ENCODE measurements at places on chromosomes 16 and 17.

GRCh38 chr17:50539762-50540559 lies 7.0 kb upstream of the SPATA20 start:
- DNase-seq: peak; percentile 46

- DNase-seq: no peak
These were observed 531.4 kb downstream of the CDH11 start for GRCh38 chr16:64590513-64590912.

- DNase-seq: no peak
These were observed 767 bp downstream of the MEOX1 start for GRCh38 chr17:43660816-43661493.

- DNase-seq: no peak
These were observed 13.0 kb downstream of the KSR1 start for GRCh38 chr17:27469256-27469655.

DNA sequence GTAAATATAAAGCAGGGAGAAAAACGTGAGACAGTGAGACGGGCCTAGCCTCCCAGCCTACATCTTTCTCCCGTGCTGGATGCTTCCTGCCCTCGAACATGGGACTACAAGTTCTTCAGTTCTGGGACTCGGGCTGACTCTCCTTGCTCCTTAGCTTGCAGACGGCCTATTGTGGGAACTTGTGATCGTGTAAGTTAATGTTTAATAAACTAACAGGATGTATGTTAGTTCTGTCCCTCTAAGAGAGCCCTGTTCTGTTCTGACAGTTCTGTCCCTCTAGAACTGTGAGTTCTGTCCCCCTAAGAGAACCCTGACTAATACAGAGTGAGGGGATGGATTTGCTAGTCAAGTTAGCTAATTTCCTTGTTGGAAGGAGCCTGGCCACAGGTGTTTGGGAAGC lies 16.7 kb upstream of the MYH10 start:
- DNase-seq: no peak

GRCh38 chr17:40450175-40450574 lies 6.9 kb downstream of the IGFBP4 start:
- no peak for DNase-seq

- no peak for DNase-seq
These were observed 693.3 kb downstream of the CDH11 start for GRCh38 chr16:64428463-64429113.

DNA sequence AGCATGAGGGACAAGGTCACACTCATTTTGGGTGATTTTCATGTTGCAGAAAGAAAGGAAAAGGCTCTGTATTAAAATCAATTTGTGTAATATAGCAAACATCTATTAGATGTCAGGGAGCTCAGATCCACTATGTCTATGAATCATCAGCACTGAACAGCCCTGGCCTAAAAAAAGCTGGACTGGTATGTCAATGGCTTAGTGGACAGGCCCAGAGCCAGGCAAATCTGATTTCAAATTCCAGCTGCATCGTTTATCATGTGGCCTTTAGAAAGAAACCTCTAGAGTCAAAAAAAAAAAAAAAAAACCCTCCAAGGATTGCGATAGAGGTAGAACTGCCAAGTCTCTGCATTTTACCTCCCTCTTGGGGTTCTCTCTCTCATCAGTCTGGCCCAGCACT lies 5.4 kb downstream of the GAS7 start:
- DNase-seq: no peak

GRCh38 chr16:85173146-85173980 lies 61.1 kb upstream of the CIBAR2 start:
- DNase-seq: no peak

GRCh38 chr17:35630530-35631148 lies 43.5 kb downstream of the AP2B1 start:
- no peak for DNase-seq

DNA sequence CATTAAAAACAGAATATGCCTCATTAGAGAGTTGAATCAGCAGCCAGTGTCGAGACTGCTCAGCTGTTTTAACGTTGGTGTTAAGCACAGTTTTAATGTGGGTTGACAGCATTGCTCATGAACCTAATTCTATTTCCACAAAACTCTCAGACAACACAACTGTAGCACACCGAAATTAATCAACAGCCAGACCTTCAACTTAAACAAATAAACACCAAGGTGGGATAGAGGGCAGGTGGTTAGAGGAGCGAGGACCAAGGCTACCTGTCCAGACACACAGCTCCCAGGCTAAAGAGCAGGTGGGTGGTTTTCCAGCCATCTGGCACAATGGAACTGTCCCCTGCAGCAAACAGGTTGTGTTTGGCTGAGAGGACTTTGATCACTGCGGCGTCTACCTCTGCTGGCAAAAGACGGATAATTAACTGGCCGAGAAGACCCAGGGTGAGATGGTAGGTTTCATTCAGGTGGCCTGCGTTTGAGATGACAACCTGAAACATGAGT lies 69.6 kb upstream of the ATP2A3 start:
- no peak for DNase-seq

- DNase-seq: no peak
These were observed 599 bp downstream of the RNF112 start for GRCh38 chr17:19411631-19412030.

DNA sequence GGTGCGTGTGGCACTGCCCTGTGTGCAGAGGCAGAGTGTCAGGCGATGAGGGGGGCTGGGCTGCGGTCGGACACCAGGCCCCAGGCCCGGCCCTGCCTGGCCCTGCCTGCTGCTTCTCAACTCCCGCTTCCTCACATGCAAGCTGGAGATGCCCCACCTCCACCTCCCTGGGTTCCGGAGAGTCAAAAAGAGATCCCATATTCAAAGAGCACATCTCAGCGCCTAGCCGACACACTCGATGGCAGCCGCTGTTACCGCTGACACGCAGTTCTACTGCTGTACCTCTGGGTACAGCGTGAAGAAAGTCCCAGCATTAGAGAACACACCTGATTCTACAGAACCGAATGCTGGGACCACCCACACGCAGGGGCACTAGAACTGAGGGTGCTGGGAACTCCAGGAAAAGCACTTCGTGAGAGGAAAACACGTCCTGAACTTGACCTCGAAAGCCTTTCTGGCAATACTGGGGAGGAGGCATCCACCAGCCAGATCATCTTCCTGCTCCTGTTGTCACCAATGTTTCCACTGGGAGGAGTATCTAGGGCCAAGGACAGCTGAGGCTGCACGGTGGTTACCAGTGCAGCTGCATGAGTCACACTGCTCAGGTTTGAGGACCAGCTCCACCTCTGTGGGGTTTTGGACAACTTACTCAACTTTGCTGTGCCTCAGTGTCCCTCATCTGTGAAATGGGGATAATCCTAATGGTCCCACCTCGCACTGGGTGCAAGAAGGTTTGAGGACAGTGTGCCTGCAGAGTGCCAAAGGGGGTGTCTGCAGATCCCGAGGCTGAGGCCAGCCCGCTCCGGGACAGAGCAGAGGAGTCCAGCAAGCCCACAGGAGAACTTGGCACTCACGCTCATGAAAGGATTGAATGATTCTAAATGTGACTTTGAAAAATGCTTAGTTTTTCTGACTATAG lies 100.4 kb upstream of the DNAH17 start:
- DNase-seq: no peak

DNA sequence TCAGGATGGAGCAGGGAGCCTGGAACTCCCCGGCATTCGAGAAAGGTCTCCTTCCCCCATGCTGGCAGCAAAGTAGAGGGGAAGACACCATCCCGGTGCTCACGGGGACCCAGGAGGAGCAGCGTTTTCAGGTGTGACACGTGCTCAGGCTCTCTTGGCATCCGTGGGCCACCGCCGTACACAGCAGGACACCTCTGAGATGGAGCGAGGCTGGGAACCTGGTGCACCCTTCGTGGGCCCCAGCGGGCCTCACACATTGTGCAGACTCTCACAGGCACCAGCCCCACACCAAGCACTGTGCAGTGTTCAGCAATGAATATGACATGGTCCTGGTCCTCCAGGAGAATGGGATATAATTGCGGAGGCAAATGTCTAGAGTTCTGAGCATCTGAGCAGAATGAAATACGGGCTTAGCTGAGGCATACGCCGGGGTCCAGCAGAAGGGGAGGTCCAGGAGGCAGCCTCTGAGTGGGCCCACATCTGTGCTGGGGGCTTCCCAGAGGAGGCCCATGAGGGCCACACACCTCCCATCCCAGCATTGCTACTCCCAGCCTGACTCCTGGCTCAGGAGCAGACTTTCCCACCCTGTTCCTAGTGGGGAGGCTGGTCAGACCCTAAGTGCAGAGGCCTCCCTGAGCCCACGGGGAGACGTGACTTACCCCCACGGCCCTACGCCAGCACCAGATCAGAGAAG lies 72.6 kb downstream of the ABR start:
- no peak for DNase-seq

DNA sequence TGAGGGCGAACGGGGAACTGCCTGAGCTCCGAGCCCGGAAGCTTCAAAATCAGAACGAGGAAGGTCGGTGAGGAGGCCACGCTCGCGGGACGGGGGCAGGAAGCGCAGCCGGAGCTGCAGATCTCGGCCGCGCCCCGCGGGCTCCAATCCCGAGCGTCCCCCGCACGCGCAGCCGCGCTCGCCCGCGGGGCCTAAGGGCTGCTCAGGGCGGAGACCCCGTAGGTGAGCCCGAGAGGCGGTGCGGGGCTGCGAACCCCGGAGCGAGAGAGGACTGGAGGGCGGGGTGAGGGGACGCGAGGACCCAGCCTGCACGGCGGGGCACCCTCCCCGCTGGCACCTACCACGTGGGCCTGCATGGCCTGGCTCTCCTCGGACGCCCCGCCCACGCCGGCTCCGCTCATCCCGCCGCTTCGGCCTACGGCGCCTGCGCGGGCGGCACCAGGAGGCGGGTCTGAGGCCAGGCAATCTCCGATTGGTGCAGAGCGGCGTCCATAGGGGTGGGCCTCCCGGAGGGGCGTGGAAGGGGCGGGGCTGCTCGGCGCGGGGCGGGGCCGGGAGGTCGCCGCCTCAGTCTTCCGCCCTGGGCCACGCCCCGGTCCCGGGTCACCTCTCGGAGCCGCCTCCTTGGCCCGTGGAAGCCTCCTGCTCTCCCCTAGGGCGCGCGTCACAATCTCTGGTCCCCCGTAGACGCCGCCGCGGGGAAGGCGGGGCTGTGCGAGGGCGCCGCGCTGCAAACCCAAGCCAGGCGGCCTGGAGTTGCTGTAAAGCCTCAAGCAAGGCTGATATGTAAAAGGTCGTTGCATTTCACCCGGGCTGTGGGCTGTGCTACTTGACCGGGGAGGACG lies 27.8 kb upstream of the METRNL start:
- peak; percentile 100 for DNase-seq

DNA sequence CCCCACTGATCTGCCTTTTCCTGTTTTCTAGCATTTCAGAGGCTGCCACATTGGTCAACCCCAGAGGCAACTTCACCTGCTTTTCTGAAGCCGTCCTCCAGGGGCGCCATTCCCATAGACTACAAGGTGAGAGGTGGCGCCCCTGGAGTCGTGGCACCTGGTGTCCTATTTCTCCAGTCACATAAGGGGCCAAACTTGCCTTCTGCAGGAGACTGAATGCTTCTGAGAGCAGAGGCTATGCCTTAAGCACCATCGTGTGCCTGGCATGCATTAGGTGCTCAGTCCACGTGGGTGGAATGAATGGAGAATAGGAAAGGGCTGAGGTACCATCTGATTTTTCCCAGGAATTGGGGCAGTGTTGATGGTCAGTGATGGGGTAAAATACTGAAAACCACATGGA lies 164.8 kb downstream of the HAPSTR1 start:
- DNase-seq: no peak

DNA sequence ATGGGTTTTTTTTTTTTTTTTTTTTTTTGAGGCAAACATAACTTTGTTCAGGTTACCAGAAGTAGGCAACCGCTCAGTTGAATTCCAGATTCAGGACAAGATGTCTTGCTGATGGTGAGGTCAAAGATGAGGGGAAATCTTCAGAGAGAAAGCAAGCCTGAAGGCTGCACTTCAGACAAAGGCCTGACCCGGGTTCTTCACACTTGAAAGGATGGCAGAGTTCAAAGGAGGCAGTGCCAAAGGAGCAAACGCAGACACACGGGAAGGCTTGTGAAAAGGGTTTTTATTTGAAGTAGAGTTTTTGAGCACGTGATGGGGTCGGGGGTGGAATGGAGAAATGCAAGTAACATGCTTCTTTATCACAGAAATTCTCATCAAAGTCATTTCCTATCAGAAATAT lies 960.2 kb upstream of the EEF2KMT start:
- DNase-seq: no peak

GRCh38 chr17:49093131-49093530 lies 39.4 kb upstream of the B4GALNT2 start:
- no peak for DNase-seq

DNA sequence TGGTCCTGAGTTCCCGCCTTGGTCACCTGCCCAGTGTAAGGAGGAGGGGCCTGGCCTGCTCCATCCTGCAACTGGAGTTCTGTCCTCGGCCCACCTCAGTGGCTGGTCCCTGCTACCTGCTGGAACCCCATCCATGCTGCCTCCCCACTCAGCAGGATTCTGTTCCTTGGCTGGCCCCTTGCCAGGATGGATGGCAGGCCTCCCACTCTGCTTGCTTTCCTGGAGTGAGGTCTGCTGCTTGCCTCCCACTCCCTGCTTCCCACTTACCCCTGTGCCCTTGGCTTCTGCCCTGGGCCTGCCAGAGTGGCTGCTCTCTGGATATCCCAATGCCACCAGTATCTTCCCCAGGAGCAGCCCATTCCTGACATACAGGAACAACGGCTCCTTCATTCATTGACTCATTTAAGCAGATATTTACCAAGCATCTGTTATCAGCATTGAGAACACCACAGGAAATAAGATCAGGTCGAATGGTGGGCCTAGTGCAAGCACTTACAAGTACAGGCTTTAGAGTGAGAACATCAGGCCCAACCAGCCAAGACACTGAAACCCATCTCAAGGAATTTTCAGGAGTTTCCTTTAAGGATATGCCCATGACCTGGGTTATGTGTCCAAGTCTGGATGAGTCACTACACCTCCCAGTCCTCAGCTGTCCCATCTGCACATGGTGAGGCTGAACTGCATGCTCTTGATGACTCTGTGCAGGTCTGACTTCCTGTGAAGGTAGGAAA lies 17.0 kb upstream of the RPRML start:
- no peak for DNase-seq

DNA sequence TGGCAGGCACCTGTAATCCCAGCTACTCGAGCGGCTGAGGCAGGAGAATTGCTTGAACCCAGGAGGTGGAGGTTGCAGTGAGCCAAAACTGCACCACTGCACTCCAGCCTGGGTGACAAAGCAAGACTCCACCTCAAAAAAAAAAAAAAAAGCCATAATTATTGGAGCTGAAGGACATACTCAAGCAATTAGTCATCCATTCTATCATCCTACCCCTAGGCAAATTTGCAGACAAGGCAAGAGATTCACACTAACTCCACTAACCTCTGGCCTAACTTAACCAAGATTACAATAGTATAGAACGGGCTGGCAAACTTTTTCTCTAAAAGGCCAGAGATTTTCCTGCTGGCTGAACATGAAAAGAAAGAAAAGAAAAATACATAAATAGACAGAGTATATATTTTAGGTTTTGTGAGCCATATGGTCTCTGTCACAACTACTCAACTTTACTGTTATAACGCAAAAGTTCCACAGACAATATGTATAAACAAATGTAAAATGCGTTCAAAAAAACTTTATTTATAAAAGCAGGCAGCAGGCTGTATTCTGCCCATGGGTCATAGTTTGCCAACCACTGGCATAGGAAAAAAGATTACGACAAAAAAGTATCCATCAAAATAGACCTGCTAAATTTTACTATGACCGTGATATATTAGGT lies 29.7 kb downstream of the BRIP1 start:
- no peak for DNase-seq

Data from left lung (tissue), 14 donors.